Stimulated activated CD8-positive, alpha-beta memory T cell treated with anti-CD3 and anti-CD28 coated beads, Interleukin-2, amount 100 ng/mL, for 1 hour (primary cell): ENCODE measurements at places on chromosomes 7 and 10.
A peak's percentile ranks its signal among the peaks of the same experiment; 100 is the strongest.

DNA sequence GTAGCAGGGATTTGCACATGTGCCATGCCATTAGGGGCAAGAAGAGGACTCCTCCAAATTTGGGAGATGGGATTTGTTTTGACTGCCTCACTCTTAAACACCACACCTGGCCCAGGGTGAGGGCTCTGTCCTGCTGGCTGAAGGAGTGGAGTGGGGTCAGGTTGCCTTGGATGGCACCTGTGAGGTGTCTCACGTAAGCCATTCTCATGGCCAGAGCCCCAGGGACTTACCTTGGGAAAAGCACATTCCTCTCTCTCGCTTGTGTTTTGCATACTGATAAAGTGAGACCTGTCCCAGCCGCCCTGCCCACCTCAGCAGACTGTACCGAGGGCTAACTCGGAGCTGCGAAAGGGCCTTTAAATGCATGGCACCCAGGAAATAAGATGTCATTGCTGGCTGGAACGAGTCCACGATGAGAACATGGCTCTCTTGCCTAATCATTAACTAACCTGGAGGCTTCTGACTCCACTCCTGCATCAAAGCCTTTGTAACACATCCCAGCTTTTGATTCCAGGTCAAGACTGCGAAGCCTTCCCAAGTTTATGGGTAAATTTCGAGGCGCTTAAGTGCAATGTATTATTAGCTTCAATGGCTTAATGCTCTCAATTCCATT is 184.0 kb upstream of the RNF32 start:
- no peak for DNase-seq

DNA sequence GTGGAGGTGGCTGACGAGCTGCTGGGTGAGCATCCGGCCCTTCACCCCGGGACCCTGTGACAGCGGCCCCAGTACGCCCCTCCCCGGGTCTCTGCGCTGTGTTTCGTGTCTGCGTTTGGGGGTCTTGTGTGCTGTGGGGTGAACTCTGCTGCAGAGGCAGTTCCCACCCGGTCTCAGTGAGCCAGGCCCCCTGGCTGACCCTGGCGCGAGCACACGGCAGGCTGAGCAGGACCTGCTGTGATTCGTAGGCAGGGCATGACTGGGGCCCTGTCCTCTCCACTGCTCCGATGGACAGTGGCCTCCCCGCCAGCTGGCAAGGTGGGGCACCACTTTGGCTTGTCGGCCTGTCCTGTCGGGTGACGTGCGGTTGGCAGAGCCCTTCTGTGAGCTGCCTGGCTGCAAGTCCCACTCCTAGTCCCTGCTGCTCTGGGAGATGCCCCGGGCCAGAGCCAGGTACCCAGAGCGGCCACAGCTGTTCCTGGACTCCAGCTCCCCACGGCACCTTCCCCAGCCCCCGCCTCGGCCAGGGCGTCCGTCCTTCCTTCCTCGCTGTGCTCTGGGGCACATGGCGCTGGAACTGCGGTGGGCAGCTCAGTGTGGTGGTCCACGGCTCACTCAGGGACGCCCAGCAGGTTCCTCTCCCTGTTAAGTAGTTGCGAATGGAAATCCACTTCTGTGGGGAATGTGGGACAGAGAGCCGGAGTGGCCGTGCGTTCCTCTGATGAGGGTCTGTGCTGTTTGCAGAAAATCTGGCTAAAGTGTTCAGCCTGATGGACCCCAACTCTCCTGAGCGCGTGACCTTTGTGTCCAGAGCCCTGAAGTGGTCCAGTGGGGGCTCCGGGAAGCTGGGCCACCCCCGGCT is 10.5 kb downstream of the GET4 start:
- no peak for DNase-seq

- DNase-seq, result peak; percentile 29
Observed at GRCh38 chr7:74026903-74027682, 880 bp upstream of the ELN start.

DNA sequence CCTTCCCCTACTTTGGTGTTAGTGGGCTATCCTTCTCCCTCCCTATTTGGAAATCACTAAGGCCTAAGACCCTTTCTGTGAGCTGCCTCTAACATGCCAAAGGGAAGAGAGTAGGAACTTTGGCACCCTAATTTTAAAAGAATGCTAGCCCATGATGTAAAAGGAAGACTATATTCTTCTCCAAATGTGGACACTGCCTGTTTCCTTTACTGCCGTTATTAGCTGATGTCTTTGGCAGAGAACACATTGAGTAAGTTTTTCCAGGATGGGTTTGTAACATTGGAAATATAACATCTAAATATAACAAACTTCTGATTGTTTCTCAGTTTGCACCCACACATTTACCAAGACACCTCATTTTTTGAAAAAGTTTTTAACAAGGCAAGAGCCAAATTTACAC is 56.9 kb upstream of the TNKS2 start:
- no peak for DNase-seq
